ENCODE measurements at places on chromosomes 5 and 9. TPM values are rescaled to one million over a fixed set of nuclear protein-coding genes. Genes with fewer than 3 reads are reported as not detected.

The ADAM19 gene
- 0.47 TPM for total RNA-seq

The LCN6 gene
- total RNA-seq, result not detected

The FGF10 gene
- not detected for total RNA-seq

The SIT1 gene
- total RNA-seq, result not detected

The CRHBP gene
- not detected for total RNA-seq

The FOXE1 gene
- not detected for total RNA-seq

The CATSPER3 gene
- 0.91 TPM for total RNA-seq

The IL5 gene
- total RNA-seq, result not detected

The UQCRQ gene
- total RNA-seq, result 974 TPM

- H3K4me1 ChIP-seq, result no peaks in the 10 kb centered on the region
- DNase-seq, result no peak
- H3K27ac ChIP-seq, result no peak within 1 kb of the TSS
- H3K36me3 ChIP-seq, result no peaks in the 10 kb centered on the region
Measured at GRCh38 chr5:1445313-1445688, at the start of gene SLC6A3. Gene SLC6A3 (minus strand): TSS chr5:1445440. CDS start chr5:1443197, 2,243 bp downstream.

DNA sequence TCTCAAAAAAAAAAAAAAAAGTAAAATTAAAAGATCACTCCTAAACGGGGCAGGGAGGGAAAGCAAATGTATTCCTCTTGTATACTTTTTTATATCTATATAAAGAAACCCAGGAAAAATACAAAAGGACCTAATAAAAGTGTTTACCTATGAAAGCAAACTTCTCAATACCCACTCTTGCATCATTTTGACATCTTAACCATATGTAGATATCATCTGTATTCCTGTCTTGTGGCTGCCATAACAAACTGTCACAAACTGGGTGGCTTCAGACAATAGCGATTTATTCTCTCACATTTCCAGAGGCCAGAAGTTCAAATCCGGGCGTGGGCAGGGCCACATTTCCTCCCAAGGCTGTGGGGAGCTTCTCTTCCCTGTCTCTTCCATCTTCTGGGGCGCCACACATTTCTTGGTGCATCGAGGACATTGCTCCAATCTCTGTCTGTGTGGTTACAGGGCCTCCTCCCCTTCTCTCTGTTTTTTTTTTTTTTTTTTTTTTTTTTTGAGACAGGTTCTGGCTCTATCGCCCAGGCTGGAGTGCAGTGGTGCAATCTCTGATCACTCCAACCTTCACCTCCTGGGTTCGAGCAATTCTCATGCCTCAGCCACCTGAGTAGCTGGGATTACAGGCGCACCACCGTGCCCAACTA lies 58.4 kb upstream of the IL17B start:
- H3K36me3 ChIP-seq, result no peaks in the 10 kb centered on the region
- DNase-seq, result no peak
- H3K27me3 ChIP-seq, result no peaks in the 10 kb centered on the region
- no peak overlapping the region for H3K4me3 ChIP-seq

GRCh38 chr5:1551426-1552301 lies 27.9 kb upstream of the LPCAT1 start:
- no peak overlapping the region for H3K27ac ChIP-seq
- no peak overlapping the region for H3K4me3 ChIP-seq
- peaks cover 4% of the 10 kb centered on the region for H3K36me3 ChIP-seq
- peaks cover 70% of the 10 kb centered on the region for H3K27me3 ChIP-seq

DNA sequence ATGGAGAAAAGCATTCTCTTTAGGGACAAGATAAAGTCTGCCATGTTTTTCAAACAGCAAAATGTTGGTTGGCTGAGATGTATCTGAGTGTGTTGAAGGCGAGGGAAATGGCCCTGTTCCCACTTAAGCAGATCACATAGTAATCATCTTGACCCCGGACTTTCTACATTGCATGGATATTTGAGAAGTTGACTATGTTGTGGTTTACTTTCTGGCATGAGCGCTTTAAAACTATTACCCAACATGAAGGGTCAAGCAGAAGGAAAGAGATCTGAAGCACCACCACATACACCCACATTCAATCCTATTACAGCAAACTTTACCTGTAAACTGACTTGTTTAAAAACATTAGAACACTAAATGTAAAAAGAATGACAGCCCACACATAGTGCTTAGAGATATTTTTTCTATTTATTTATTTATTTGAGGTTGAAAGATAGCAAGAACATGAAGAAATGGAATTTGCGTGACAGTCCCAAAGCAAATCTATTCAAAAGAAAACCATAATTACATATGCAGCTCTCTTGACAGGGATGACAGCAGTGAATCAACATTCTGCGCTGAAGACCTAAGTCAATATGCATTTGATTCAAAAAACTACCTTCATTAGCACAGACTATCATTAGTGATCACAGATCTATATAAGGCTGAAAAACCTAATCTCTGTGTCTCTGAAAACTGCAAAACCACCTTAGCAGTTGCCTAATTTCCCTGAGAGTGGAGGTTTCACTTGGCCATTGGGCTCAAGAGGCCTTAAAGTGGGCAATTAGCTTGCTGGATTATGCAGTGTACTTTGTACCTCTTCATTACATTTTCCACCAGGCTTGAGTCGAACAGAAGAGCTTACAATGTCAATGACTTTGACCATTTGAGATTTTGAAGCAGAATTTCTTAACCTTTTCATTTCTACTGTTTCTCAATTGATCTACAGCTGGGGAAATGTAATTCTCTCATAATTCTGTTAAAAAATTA lies 195.0 kb downstream of the PDE4D start:
- no peaks in the 10 kb centered on the region for H3K27me3 ChIP-seq
- no peak for DNase-seq
- peaks cover 9% of the 10 kb centered on the region for H3K4me1 ChIP-seq
- H3K36me3 ChIP-seq, result peaks cover 16% of the 10 kb centered on the region
- no peak overlapping the region for H3K4me3 ChIP-seq
- H3K27ac ChIP-seq, result no peak overlapping the region

GRCh38 chr9:8188723-8189407 lies 389.3 kb upstream of the DMAC1 start:
- H3K4me1 ChIP-seq, result no peaks in the 10 kb centered on the region
- peak; percentile 42 for DNase-seq
- no peaks in the 10 kb centered on the region for H3K27me3 ChIP-seq
- H3K27ac ChIP-seq, result no peak overlapping the region

- H3K36me3 ChIP-seq, result peaks cover 6% of the 10 kb centered on the region
- H3K27me3 ChIP-seq, result no peaks in the 10 kb centered on the region
- no peak overlapping the region for H3K4me3 ChIP-seq
- no peaks in the 10 kb centered on the region for H3K4me1 ChIP-seq
Measured at GRCh38 chr9:784202-784601, 57.3 kb upstream of the DMRT1 start.

DNA sequence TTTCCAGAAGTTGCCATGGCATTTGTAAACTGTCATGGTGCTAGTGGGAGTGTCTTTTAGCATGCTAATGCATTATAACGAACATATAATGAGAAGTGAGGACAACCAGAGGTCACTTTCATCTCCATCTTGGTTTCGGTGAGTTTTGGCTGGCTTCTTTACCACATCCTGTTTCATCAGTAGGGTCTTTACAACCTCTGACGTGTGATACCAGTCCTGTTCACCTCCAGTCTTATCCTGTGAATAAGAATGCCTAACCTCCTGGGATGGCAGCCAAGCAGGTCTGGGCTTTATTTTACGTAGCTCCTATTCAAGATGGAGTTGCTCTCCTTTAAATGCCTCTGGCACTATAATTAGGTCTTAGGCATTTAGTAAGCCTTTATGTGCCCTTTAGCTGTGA lies 20.4 kb upstream of the RFK start:
- H3K4me3 ChIP-seq, result no peak overlapping the region
- no peak overlapping the region for H3K27ac ChIP-seq
- H3K36me3 ChIP-seq, result no peaks in the 10 kb centered on the region
- H3K4me1 ChIP-seq, result peaks cover 13% of the 10 kb centered on the region

- no peaks in the 10 kb centered on the region for H3K27me3 ChIP-seq
- no peak for DNase-seq
- H3K36me3 ChIP-seq, result no peaks in the 10 kb centered on the region
- H3K4me1 ChIP-seq, result no peaks in the 10 kb centered on the region
Measured at GRCh38 chr9:123251741-123252140, 16.6 kb downstream of the STRBP start.

- H3K4me3 ChIP-seq, result peak overlapping the region; percentile 20
- H3K4me1 ChIP-seq, result peaks cover 18% of the 10 kb centered on the region
- H3K36me3 ChIP-seq, result peaks cover 100% of the 10 kb centered on the region
- DNase-seq, result peak; percentile 92
- peak overlapping the region; percentile 70 for H3K27ac ChIP-seq
- no peaks in the 10 kb centered on the region for H3K27me3 ChIP-seq
Measured at GRCh38 chr9:33320568-33321261, 30.4 kb downstream of the NFX1 start.

GRCh38 chr5:177035976-177036375 lies 13.5 kb downstream of the ZNF346 start:
- no peak for DNase-seq
- H3K4me1 ChIP-seq, result peaks cover 10% of the 10 kb centered on the region
- H3K27me3 ChIP-seq, result no peaks in the 10 kb centered on the region
- no peak overlapping the region for H3K4me3 ChIP-seq
- peaks cover 23% of the 10 kb centered on the region for H3K36me3 ChIP-seq

DNA sequence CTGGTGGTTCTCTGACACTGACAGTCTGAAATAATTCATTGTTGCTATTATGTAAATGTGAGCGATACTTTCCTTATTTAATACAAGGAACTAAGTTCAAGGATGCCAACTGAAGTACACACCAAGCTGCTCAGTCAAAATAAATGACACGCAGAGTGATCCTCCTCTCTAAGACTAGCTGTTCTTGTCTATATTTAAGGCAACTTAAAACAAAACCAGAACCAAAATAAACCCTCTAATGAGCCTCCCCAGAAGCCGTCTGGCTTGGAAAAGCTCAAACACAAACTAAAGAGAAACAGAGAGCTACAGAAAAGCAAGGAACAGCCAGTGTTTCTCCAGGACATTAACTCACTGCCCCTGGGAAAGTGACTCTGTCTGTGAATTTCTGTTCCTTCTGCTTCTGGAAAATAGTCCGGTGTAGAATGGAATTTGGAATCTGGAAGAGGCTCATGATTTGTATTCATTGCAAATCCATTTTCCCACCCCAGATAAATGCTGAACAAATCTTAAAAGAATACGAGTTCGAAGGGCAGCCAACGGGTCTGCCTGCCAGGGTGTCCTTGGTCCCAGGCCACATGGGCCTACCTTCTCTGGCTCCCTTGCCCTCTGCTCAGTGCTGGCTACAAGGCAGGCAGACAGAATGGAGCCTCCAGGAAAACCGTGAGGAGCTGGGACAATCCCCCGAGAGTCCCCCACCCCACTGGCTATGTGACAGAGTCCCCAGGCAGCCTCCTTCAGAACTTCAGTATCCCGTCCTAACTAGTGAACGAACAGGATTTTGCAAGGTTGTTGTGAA lies 14.8 kb downstream of the GGTA1 start:
- no peaks in the 10 kb centered on the region for H3K36me3 ChIP-seq
- no peaks in the 10 kb centered on the region for H3K4me1 ChIP-seq
- no peaks in the 10 kb centered on the region for H3K27me3 ChIP-seq
- no peak for DNase-seq
- no peak overlapping the region for H3K4me3 ChIP-seq

GRCh38 chr5:142152384-142152732 lies 43.8 kb downstream of the NDFIP1 start:
- no peak overlapping the region for H3K27ac ChIP-seq
- H3K36me3 ChIP-seq, result peaks cover 65% of the 10 kb centered on the region
- no peak overlapping the region for H3K4me3 ChIP-seq
- no peak for DNase-seq
